Stimulated activated CD4-positive, alpha-beta T cell treated with anti-CD3 and anti-CD28 coated beads, Interleukin-2, amount 100 ng/mL, for 48 hours (primary cell): ENCODE measurements at places on chromosomes 5 and 9.

- DNase-seq = no peak
Observed at GRCh38 chr9:33785914-33786313, 9.4 kb upstream of the PRSS3 start.

DNA sequence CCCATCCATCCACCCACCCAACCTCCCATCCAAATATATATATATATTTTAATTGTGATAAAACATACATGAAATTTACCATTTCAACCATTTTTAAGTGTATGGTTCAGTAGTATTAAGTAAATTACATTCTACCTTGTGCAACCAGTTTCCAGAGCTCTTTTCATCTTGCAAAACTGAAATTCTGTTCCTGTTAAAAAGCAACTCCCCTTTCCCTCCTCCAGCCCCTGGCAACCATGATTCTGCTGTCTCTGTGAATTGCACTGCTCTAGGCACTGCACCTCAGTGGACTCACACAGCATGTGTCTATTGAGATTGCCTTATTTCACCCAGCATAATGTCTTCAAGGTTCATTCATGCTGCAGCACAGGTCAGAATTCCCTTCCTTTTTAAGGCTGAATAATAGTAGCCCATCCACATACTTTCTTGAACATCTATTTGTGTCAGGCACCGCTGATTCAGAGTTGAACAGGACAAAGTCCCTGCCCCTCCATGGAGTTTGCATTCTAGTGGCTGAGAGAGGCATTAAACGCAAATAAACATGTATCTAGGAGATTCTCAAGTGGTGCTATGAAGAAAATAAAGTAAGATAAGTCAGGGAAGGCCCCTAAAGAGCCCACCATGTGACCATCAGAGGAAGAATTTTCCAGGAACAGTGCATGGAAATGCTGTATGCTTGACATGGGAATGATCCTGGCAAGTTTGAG is 24.0 kb downstream of the CSF1R start:
- DNase-seq = no peak

DNA sequence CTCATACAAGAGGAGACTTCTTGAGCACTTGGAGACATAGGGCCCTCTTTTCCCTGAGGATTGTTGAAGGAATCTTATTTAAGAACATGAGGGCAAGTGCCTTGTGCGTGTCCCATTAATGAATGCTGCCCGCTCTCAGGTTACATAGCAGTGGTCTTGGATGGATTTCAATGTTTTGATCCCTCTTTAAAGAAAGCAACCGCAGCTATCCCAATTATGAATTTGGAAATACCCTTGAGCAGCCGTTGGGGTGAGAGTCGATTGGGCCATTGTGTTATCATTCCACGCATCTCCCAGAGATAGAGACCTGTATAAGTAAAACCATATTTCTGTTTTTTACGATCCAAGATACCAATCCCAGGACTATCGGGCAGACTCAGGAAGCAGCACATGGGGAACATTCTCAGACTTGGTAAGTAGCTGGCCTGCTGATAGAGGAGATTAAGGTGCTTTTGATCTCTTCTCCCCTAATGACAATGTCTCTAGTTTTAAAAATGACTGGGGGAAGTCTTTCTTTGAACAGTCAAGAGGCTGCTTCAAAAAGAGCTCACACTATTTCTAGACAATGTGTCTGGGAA is 145.3 kb downstream of the MACROH2A1 start:
- no peak for DNase-seq

DNA sequence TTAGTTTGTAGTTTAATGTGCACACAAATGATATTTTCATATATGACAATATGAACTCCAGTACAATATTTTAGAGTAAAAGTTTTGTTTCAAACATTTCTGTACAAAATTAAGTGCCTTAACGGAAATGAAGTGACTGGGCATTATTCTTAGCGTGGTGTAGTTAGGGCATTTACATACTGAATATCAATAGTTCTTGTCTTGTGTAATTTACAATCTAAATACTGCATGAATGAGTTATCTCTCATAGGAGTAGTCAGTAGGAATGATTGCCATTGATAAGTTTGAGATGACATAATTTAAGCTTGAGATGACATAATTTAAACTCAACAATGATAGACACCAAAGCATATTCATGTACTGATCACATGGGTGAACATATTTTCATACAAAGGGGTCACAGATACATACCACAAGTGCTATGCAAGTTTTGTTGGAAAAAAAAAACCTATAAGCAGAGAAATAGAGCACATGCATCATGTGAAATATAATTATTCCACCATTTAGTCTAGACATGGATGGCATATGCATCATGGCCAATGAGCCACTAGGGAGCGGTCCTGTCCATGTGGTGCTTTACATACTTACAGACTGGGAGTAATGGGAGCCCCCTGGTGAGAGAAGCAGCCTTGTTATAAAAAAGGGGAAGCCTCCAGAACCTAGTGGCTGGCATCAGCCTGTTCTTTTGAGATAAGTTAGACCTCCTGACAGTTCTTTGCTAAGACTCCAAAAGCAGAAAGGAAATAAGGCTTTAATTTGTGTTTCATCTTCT is 1523.9 kb downstream of the MAT2B start:
- no peak for DNase-seq

DNA sequence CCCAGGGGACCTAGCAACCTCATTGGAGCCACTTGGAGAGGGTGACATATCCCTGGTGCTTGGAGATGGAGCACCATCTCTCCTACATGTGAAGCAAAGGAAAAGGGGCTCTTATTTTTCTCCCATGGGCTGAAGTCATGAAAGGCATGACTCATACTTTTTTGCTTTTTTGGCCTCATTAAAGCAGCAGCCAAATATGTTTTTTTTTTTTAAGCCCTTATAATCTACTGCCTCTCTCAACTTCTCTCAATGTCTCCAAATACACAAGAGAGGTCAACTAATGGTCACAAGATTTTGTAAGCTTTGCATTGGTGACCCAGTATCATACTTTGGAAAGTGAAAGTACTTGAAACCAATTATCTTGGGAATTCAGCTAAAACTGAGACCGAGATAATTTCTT is 1.6 kb upstream of the CFAP90 start:
- no peak for DNase-seq

DNA sequence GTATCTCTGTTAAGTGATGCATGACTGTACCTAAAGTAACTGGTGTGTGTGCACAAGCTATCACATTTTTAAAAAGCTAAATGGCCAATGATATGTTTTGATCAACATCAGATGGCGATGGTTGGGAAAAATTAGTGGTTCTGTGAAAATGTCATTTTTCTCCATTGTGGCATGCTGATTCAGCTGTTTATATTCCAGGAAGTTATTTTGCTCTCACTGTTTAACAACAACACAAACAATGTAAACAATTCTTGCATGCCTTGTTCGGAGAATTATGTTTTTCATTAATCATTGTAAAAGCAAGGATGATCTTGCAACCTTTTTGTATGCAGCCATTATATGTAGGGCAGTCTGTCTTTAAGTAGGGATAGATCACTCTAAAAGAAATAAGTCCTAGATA is 106.1 kb upstream of the LHFPL2 start:
- no peak for DNase-seq

DNA sequence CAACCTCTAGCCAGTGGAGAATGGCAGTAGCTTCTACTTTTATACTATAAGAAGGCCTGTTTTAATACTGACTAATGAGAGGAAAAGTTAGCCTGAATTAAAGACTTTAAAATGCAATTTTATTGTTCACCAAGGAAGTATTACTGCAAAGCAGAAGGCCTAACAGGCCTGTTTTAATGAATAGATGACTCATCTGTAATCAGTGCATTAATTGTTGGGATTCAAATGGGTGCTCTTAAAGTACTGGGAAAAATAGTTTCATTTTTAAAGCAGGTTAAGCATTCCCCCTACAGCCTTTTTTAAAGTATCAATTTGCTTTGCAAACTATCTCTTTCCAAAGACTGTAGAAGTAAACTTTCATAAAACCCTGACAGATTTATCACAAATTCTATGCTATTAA is 147.7 kb downstream of the SIL1 start:
- DNase-seq = no peak

DNA sequence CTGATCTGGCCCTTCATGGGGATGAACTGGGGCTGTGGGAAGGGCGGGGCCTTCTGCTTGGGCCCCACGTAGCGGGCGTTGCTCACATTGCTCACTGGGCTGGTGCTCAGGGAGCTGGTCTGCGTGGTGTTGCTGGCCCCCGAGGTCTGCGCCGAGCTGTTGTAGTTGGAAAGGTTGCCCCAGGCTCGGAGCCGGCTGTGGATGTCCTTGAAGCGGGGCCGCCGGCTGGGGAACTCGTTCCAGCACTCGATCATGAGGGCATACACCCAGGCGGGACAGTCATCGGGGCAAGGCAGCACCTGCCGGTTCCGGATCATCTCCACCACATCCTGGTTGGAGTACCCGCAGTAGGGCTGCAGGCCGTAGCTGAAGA is 226.0 kb downstream of the ROR2 start:
- no peak for DNase-seq

DNA sequence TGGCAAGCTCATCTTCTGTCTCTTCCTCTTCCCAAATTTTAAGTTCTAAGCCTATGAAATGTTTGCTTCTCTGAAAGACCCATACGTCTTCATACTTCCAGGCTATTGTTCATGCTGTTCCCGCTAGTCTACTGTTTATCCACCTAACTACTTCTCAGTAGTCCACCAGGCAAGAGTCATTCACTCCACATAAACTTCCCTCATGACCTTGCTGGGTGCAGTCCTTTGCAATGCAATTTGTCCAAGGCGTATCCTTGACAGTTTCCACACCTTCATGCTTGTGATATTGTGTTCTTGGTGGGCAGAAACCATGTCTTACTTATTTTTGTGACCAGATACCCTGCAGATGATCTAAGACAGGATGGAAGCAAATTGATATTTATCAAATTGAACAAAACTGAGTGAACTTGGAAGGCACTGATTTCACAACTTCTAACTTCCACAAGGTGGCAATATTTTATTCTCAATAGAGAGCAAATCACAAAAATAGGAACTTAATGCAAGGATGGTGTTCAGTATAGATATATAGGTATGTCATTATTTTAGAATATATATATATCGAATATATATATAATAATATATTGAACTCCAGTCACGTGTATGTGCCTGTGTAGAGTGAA is 30.3 kb downstream of the TYRP1 start:
- DNase-seq = no peak

DNA sequence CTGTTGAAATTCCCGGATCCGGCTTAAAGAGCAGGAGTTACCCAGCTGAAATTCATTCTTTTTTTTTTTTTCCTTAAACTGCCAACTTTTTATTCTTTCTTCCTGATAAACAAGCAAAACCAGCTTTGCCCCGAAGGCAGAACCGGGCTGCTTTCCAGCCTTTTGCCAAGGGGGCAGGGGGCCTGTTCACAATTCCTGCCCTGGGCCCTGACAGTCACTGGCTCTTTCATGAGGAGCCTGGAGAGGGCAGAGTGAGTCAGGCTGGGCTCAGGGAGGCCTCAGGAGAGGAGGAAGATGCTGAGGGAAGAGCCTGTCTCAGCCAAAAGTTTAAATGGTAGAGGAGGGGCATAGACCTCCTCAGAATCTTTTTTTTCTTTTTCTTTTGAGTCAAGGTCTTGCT is 4.8 kb downstream of the GLIPR2 start:
- DNase-seq = no peak

DNA sequence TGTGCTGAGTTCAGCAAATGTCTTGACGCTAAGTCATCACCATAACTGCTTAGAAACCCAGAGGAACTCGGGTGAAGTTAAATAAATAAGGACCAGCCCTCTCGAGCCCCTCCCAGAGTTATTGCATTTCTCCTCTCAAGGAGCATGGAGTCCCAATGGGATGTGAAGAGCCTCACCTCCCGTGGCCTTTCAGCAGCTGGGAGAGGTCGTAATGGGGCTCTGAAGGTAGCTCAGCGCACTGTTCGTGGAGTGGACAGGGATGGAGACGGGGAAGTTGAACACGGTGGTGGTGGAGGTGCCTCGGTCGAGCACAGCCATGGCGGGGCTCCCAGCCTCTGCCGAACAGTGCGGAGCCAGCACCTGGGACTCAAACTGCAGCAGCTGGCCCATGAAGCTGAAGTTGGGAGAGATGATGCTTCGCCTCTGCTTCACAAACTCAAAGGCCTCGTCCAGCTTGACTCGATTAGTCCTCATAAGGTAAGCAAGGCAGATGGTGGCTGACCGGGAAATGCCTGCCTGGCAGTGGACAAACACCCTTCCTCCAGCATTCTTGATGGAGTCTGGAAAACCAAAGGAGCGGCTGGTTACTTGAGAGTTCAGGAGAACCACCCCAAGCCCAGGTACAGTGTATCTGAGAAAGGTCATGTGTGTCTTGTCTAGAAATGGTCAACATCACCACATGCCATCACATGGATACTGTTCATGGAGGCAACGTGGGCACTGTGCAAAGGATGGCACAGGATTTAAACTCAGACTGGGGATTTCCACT is 2.2 kb downstream of the DUSP1 start:
- no peak for DNase-seq

DNA sequence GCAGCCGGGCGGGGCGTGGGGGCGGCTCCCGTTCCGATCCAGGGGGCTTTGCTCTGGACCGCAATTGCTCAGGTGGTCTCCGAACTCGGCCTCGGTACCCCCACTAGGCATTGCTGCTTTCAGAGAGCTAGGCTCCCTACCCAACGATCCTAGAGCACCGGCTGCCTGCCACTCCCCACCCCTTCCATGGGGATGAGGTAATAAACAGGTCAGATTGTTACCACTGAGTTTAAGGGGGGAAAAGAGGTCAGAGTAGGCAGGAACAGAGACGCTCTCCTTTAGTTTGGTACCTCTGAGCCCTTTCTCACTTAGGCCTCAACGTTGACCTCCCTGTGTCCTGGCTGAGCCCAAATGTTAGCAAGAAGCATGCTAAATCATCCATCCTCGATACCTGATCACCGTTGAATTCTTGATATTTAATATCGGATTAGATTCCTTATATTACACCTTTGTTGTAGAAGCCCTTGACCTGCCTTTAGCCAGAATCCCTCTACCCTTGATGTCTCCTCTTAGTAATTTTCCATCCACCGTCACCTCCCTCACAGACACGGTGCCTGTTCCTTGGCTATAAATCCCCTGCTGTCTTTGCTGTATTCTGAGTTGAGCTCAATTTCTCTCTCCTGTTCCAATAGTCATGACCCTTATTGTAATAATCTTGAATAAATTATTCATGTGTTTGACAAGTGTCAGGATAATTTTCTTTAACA is 588 bp upstream of the PLPP1 start:
- DNase-seq = no peak

- no peak for DNase-seq
Observed at GRCh38 chr9:131179561-131180219, 54.3 kb downstream of the NUP214 start.
